ENCODE measurements at places on chromosomes 6 and 20.

- no peak for DNase-seq
Measured at GRCh38 chr6:15512721-15513120, 150.1 kb downstream of the DTNBP1 start.

DNA sequence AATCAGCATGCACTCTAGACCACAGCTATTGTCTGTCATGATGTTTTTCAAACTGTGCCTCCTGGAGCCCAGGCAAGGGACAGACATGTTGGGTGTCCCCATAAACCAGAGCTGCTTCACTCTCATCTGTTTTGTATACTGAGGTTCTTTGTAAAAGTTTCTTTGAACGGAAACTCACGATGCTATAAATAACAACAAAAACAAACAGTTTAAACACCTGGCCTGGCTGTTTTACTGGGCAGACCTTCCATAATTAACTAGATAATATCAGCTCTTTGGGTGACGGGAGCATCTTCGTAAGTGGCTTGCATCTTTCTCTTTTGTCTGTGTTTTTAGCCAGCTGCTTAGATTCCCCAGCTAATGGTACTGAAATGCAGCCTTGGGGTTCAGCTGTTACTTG lies 190.3 kb downstream of the ZDHHC14 start:
- no peak for DNase-seq

DNA sequence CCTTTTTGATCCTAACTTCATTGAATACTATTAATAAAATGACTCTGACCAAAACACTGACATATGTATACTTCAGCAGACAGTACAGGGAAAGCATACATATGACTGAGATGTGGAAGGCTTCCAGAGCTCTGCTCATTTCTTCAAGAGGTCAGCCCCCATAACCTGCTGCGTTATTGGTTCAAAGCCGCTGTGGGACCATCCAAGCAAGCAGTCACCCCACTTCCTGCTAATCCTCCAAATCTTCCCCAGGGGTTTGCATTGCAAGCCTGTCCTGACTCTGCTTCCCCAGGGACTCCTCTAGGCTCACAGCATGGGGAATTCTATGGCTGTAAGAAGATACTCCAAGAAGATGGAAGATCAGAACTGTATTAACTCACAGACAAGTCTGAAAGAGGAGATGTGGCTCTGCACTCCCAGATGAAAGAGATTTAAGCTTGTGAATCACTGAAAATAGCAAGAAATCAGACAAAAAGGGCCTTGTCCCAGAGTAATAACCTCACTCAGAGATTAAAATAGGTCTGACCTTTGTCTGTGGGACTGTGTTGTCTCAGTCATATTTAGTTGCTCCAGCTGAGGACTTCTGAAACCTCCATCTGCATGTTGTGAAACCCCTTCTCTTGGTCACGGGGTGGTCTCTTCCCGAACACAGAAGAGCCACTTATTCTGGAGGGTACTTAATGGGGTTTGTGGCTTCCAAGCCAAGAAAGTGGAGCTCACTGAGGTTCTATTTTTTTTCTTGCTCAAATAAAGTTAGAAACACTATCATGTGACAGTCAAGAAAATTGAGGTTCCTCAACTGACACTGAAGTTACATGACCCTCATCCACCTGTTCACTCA lies 101.5 kb upstream of the MARCKS start:
- DNase-seq = no peak

DNA sequence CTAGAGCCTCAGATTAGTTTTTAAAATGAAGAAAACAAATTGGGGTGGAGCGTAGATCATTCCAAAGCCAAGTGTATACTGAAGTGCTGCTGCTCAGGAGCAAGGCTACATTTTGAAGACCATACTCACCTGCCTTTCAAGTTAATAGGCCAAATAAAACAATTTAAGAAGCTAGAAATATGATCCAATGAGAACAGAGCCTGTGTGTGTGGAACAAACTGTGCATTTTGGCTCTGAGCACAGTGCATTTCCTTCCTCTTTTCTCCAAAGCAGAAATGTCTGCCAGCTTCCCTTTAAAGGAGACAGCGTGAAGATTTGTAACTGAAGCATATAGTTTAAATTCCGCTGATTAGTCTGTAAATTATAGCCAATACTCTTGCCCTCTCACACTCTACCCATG lies 3.2 kb upstream of the IFNGR1 start:
- no peak for DNase-seq

GRCh38 chr6:152380993-152381898 lies 255.9 kb downstream of the SYNE1 start:
- DNase-seq = peak; percentile 27

DNA sequence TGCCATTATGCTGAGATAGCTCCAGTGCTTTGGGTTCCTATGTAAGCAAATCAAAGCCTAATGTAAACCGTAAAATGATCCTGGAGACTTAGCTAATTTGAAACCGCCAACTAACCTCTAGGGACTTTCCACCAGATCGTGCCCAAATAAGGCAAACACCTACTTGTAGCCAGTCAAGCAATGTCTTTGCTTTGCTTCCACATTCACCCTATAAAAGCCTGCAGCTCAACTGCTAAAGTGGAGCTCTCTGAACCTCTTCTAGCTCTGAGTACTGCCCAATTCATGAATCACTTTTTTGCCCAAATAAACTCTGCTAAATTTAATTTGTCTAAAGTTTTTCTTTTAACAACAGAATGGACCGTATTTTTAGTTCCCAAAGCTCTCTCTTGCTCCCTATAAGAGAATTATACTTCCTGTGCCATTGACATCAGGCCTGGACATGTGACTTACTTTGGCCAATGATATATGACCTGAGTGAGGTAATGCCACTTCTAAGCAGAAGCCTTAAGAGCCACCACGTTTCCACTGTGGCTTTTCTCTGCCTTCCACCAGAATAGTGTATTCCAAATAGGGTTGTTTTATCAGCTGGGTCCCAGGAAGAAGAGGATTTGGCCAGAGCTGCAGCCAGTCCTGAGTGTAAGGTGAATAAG lies 34.8 kb upstream of the PSMF1 start:
- no peak for DNase-seq

GRCh38 chr6:35240838-35241801 lies 18.4 kb upstream of the ZNF76 start:
- DNase-seq = peak; percentile 88

GRCh38 chr6:112990971-112991370 lies 643.8 kb downstream of the RFPL4B start:
- no peak for DNase-seq
